ENCODE measurements at places on chromosomes 3 and 15.

- DNase-seq = no peak
These were observed 28.5 kb downstream of the XYLB start for GRCh38 chr3:38375072-38375471.

DNA sequence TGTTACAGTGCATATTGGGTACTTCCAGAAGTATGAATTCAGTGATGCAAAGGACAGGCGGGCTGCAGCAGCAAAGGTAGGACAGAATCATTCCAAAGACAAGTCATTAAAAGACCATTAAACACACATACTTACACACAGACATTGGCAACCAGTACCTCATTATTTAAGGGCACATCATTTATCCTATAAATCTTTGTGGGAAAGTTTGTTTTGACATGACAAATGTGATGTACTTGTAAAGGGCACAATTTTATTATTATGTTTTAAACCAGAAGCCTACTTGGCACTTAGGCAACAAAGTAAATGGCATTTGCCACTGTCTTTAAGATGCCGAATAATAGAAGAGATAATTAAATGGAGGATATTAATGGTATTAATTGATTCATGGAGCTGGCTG, 22.7 kb downstream of the ARIH1 start:
- no peak for DNase-seq

GRCh38 chr3:52346623-52347530, 30.8 kb downstream of the DNAH1 start:
- no peak for DNase-seq

- no peak for DNase-seq
These were observed 212.5 kb downstream of the CADPS start for GRCh38 chr3:62662677-62663076.

DNA sequence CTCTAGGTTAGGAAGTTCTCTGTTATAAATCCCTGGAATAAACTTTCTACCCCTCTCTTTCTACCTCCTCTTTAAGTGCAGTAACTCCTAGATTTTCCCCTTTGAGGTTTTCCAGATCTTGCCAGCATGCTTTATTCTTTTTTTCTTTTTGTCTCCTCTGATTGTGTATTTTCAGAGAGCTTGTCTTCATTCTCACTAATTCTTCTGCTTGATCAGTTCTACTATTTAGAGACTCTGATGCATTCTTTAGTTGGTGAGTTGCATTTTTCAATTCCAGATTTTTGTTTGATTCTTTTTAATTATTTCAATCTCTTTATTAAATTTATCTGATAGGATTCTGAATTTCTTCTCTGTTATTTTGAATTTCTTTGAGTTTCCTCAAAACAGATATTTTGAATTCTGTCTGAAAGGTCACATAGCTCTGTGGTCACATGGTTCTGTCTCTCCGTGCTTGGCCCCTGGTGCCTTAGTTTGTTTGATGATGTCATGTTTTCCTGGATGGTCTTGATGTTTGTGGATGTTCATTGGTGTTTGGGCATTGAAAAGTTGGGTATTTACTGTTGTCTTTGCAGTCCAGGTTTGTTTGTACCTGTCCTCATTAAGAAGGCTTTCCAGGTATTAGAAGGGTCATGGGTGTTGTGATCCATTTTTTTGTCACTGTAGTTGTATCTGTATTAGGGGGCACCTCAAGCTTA, 89.2 kb downstream of the BBX start:
- DNase-seq = no peak

GRCh38 chr3:78287085-78287484, 1247.2 kb downstream of the ROBO2 start:
- DNase-seq = no peak

DNA sequence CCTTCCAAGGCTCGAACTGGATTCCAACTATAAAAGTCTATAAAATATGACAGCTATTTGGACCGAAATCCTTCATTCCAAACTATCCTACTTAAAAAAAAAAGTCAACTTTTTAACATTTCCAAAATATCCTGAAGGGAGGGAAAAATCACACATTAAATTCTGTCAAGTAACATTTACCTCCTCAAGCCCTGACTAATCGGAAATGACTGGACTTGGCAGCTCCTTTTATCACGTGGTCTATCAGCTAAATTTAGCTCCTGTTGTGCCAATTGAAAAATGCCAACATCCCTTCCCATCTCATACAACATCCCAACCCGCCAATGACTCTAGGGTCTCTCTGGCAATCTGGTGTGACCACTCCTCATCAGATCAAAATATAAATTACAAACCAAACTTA, 297.9 kb downstream of the FHIT start:
- DNase-seq = no peak

- DNase-seq = no peak
These were observed 69.2 kb upstream of the GOLGA8B start for GRCh38 chr15:34652726-34653033.

- no peak for DNase-seq
These were observed 366.4 kb upstream of the TRIM42 start for GRCh38 chr3:140311428-140311827.

GRCh38 chr3:152314677-152315353, 46.1 kb downstream of the MBNL1 start:
- DNase-seq = no peak

DNA sequence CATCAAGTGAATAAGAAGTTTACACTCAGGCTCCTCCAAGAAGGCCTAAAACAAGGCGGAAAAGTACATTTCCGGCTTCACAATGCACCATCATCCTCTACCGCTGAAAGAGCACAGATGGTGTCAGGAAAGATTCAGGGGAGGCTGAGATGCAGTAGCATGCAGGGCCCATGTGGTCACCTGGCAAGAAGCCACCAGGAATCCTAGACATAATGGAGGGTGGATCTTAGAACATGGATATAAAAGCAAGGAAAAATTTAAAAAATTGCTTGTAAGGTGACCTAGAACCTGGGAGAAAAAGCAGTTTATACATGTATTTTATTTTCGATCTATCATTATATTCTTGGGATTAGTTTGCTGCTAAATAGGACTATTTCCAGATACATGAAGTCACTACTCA, 21.9 kb upstream of the OTOL1 start:
- no peak for DNase-seq

GRCh38 chr15:98718426-98719136, 70.2 kb downstream of the IGF1R start:
- no peak for DNase-seq

GRCh38 chr3:126952983-126953660, 29.8 kb upstream of the PLXNA1 start:
- no peak for DNase-seq

- DNase-seq = no peak
These were observed 4.9 kb downstream of the MNS1 start for GRCh38 chr15:56460071-56460470.

DNA sequence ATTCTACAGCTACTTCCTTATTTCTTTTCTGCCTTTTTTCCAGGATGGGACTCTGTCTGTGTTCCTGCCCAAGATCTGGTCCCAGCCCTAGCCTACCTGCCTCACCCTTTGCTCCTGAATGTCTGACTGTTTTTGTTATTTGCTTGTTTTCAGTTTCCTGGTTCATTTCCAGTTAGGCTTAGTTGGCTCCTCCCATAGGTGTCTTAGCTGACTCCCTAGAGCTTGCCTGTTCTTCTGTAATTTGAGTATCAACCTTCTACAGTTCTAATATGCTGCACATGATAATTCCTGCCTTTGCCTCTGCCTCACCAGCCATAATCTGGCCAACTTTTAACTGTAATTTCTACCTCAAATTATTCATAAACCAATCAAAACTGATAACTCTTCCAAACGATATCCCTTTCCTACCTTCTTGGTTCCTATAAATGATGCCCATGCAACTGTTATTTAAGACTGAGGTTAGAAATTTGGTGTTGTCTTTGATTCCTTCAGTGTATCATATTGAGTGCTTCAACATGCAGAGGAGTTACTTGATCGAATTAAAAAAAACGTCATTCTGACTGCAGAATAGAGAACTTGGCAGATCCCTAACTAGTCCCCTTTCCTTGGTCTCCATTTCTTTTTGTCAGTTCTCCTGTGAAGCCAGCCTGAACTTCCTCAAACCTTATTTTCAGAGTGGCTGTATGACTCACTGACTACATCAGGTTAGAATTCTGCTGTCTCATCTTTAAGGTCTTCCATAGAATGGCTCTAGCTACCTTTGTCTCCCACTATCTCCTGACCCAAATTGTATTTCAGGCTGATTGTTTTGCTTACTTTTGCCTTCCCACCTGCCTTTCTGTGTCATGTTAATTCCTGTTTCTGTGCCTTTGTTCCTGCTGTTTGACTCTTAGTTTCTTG, 8.4 kb downstream of the GOLM2 start:
- DNase-seq = no peak

- DNase-seq = no peak
These were observed 22.6 kb upstream of the SATB1 start for GRCh38 chr3:18447720-18448119.

- DNase-seq = no peak
These were observed 2.6 kb downstream of the CILP start for GRCh38 chr15:65208647-65209046.

DNA sequence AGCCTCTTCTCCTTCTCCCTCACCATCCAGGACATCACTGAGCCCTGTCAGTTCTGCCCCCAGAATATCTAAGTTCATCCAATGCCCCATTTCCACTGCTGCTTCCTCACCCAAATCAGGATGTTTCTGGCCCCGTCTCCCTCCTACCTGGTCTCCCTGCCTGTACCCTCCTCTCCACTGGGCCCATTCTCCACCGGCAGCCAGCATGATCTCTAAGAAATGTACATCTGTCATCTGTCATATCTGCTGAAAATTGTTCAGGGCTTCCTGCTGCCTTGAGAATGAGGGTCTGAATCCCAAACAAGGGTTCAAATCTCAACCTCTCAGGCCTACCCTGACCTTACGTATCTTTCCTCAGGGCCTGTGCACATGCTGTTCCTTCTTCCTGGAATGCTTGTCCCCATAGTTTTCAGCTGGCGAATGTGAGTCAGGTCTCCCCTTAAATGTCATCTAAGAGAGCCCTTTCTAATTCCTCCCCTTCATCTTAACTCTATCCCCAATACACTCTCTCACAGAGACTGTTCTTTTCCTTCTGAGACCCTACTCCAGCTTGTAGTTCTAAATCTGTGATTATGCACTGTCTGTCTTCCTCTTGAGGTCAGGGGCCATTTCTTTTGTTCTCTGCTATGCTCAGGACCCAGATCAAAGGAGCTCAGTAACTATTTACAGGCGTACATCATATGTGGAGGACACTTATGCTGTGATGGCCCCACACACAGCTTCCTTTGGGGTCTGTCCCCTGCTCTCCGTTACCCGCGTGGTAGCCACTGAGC, 40.8 kb downstream of the SMAD3 start:
- DNase-seq = no peak

DNA sequence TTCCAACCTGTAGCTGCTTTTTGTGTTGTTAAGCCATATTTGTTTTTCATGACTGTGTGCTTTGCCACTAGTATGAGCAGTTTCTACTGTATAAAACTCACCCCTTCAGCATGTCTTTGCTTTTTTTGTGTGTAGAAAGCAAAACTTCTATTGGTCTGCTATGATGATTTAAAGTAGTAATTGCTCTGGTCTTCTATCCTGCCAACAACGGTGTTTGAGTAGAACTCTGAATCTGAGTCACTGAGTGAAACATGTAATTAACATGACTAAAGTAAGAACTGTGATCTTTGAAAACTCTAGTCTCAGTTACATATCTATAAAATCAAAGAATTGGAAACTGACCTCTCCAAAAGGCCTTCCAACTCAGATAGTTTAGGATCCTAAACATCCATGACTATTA, 133.6 kb downstream of the TPRG1 start:
- DNase-seq = no peak

GRCh38 chr3:119098619-119099222, 47.2 kb upstream of the TEX55 start:
- DNase-seq = no peak

DNA sequence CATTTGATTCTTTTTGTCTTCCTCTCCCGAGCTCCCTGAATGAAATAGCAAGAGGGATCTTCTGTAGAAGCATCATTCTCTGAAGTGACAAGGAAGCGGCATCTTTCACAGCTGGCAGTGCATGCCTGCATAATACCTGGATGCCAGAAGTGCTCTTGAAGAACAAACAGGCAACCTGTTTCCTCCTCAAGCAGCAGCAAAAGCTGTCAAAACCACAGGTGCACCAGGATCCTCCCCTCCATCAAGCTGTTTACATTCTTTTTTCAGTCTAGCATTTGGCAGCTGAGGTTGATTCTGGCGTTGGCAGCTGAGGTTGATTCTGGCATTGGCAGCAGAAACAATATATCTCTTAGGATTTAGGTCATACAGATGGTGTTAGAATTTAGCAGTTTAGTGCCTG, 979.0 kb downstream of the TUSC7 start:
- DNase-seq = no peak

DNA sequence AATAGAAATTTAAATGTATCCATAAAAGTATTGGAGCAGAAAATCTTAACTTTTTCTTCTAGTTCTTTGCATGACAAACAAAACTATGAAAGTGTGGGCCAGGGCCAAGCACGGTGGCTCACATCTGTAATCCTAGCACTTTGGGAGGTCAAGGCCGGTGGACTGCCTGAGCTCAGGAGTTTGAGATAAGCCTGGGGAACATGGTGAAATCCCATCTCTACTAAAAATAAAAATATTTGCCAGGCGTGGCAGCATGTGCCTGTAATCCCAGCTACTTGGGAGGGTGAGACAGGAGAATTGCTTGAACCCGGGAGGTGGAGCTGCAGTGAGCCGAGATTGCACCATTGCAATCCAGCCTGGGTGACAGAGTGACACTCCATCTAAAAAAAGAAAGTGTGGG, 93.0 kb upstream of the ASB14 start:
- DNase-seq = no peak

- DNase-seq = no peak
These were observed 387.6 kb upstream of the CBLB start for GRCh38 chr3:106256249-106256957.

GRCh38 chr3:141103067-141103466, 51.9 kb downstream of the SPSB4 start:
- no peak for DNase-seq

DNA sequence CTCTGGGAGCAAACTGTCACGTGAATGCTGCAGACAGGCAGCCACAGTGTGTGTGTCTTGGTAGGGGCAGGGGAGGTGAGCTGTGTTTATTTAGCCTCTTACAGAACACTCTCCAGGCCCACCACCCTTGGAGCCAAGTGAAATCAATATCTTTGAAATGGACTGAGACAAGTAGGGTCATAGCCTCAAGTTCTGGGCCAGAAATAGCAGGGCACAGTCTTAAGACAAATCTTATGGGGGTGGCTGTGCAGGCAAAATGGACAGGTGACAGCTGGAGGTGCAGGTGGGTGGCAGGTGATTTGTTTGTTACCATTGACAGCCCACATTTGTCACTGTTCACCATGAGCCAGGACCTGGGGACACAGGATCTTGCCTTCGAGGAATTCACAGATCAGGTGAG, 93.6 kb upstream of the NMNAT3 start:
- no peak for DNase-seq

DNA sequence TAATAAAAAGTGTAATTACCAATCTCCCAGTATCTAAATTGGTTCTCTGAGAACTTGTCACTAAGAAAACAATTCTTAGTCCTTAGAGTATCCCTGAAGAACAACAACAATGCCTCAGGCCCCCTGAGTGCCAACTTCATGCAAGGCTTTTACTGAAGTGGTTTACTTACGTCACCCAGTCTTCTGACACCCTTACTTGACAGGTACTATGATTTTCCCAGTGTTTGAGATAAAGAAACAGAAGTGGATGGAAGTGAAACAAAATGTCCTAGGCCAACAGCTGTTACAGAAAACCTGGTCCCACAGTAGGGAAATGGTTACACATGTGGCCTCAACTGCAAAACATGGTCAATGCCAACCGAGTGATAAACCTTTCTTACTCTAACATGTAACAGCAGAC, 331.1 kb downstream of the FOXP1 start:
- no peak for DNase-seq

- no peak for DNase-seq
These were observed 268.1 kb downstream of the ULK4 start for GRCh38 chr3:41693799-41694198.

GRCh38 chr15:93829115-93829870, 402.1 kb upstream of the MCTP2 start:
- DNase-seq = no peak
